A549 treated with CpdA at 1 μM for 4 hours (cell line): ENCODE measurements at places on chromosomes 13 and 19. TPM values are rescaled to one million over a fixed set of nuclear protein-coding genes. Genes with fewer than 3 reads are reported as not detected.

The ACP7 gene
- total RNA-seq, result 0.15 to 0.19 TPM (median 0.17 TPM) in 5 replicates

The DUS3L gene
- total RNA-seq, result 27.8 to 31.9 TPM (median 30.1 TPM) in 5 replicates

The C19orf38 gene
- 0.15 to 0.26 TPM (median 0.22 TPM) in 4 of 5 replicates, not detected in the other for total RNA-seq

The IL4I1 gene
- 0.44 to 1.2 TPM (median 0.91 TPM) in 5 replicates for total RNA-seq

The IL17D gene
- total RNA-seq, result 0.98 to 1.4 TPM (median 1.1 TPM) in 5 replicates

The UBE2L5 gene
- total RNA-seq, result not detected in 5 replicates

The ODAD3 gene
- total RNA-seq, result 0.87 to 1.4 TPM (median 1.1 TPM) in 5 replicates
